Type B pancreatic cell (in vitro differentiated cells): ENCODE measurements at places on chromosomes 3 and 15. TPM values are rescaled to one million over a fixed set of nuclear protein-coding genes. Genes with fewer than 3 reads are reported as not detected.

The PPP1R14D gene
- total RNA-seq: 0.70 and 1.0 TPM in 2 replicates

- no peak for DNase-seq
These were observed 384.6 kb upstream of the RORA start for GRCh38 chr15:61613729-61614128.

The GPR62 gene
- 0.17 TPM in 1 of 2 replicates, not detected in the other for total RNA-seq

DNA sequence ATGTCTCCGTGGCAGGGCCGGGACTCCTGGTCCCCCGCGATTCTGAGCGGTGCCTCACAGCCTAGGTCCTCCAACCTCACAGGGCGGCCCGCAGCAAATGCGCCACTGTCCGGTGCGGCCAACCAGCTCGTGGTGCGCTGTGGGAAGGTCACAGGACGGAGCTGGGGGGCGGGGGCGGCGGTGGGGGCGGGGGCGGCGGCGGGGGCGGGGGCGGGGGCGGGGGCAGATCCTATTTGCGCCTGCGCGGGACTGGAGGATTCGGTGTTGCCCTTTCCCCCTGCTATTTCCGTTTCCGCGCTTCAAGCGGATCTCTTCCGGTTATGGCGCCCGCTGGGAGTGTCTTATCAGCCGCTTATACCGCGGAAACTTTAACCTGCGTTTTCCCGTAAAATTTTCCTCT is 106.7 kb upstream of the SNRPN start:
- no peak for DNase-seq

The RAB6B gene
- total RNA-seq: 21.2 and 48.2 TPM in 2 replicates

The CTXN2 gene
- not detected in 2 replicates for total RNA-seq

The EIF3J gene
- 60.9 and 91.1 TPM in 2 replicates for total RNA-seq

The RCCD1 gene
- 14.0 and 20.3 TPM in 2 replicates for total RNA-seq

DNA sequence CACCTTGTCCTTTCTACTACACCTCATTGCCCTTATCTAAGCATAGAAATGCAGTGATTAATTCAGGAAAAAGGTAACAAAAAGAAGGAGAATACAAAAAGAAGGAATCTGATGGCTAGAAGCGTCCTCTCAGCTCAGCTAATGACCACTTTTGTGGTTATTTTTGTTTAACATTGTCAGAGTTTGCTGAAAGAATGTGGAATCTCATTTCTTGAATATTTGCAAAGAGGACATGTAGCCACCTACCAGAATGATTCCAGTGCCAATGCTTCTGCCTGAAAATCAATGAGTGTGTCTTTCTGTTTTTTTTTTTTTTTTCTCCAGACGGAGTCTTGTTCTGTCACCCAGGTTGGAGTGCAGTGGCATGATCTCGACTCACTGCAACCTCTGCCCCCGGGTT is 24.5 kb downstream of the NANOGP8 start:
- no peak for DNase-seq

DNA sequence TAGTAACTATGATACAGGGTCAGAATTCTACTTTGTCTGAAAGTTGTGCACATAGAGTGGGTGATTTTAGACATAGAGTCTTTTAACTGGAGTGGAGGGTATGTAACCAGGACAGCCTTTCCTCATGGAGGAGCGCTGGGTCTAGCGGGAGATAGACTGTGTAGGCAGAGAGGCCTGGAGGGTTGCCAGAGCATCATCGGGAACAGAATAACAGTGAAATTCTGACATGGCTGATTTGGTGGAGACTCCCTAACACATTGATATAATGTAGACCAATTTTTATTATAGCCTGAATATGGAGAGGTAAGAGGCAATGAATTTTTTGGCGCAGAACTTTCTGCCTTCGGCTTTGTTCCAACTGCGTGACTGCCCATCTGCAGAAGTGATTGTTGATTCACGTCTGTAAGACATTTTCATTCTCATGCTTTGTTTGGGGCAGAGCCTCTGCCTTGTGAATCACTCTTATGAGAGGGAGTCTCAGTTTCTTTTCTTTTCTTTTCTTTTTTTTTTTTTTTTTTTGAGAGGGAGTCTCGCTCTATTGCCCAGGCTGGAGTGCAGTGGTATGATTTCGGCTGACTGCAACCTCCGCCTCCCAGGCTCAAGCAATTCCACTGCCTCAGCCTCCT is 16.0 kb downstream of the LPP start:
- no peak for DNase-seq
